ENCODE measurements at places on chromosomes 4 and X.
A peak's percentile ranks its signal among the peaks of the same experiment; 100 is the strongest.

- no peak for DNase-seq
Measured at GRCh38 chr4:105921301-105921700, 26.0 kb downstream of the NPNT start.

DNA sequence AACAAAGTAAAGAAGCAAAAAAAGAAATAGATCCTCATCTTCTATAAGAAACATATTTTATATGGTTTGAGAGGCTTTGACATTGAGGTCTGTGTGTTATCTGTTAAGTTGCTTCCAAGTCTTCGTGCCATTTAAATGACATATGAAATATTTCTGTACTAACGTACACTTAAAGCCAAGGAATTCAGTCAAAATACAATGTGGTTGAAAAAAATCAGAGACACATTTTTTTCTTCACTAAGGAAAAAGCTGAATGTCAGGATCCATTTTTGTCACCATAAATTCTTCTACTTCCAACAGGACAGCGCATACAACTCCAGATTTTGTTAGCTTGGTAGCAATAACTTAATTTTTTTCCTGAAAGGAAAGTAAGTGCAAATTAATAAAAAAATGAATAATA lies 168.5 kb downstream of the FAT4 start:
- no peak for DNase-seq

DNA sequence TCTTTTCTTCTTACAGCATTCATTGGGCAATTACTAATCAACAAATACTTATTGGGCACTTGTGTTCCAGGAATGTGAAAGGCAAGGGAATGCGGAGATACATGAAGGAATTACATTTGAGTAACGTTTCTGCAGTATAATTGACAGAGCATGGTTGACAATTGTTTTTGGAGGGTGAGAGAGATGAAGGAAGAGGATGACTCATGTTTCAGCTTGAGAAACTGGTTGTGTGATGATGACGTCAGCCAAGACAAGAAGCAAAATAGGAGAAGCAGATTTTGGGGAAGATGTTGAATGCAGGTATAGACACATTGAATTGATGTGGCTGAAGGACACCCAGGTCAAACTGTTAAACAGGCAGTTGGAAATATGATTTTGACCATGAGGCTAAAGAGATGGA lies 8.0 kb upstream of the CPEB2 start:
- no peak for DNase-seq

- DNase-seq, result no peak
Measured at GRCh38 chr4:114577386-114577785, 21.2 kb upstream of the UGT8 start.

GRCh38 chr4:140427106-140427918 lies at the start of gene CLGN:
Gene CLGN, minus strand, starts transcription at chr4:140427648. Its CDS starts 14,570 bp downstream, at chr4:140413078.
- no peak for DNase-seq

GRCh38 chrX:71253253-71254091 lies 468 bp downstream of the ZMYM3 start:
- no peak for DNase-seq

- DNase-seq, result no peak
Measured at GRCh38 chrX:142549923-142550322, 344.8 kb upstream of the MAGEC2 start.

GRCh38 chrX:1500701-1501624 lies 36.0 kb downstream of the P2RY8 start:
- no peak for DNase-seq

- DNase-seq, result no peak
Measured at GRCh38 chr4:129278868-129279267, 182.9 kb downstream of the C4orf33 start.

DNA sequence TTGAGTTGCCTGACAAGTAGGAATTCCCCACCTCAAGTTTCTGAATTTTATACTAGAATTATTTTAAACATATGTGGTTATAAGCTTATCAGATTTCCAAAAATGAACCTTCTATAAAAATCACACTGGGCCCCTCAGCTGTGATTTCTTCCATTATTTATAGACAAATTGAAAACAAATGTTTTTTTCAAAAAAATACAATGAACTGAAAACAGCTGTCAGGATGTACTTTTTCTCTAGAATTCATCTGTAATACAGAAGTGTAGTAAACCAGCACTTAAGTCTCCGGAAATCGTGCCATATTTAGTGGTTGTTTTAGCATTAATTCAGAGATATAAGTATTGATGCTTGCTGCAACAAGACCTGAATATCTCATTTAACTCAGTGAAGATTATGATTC lies 74.0 kb downstream of the SPRY1 start:
- DNase-seq, result no peak

GRCh38 chr4:173370130-173370476 lies 651 bp upstream of the SAP30 start:
- DNase-seq, result no peak

DNA sequence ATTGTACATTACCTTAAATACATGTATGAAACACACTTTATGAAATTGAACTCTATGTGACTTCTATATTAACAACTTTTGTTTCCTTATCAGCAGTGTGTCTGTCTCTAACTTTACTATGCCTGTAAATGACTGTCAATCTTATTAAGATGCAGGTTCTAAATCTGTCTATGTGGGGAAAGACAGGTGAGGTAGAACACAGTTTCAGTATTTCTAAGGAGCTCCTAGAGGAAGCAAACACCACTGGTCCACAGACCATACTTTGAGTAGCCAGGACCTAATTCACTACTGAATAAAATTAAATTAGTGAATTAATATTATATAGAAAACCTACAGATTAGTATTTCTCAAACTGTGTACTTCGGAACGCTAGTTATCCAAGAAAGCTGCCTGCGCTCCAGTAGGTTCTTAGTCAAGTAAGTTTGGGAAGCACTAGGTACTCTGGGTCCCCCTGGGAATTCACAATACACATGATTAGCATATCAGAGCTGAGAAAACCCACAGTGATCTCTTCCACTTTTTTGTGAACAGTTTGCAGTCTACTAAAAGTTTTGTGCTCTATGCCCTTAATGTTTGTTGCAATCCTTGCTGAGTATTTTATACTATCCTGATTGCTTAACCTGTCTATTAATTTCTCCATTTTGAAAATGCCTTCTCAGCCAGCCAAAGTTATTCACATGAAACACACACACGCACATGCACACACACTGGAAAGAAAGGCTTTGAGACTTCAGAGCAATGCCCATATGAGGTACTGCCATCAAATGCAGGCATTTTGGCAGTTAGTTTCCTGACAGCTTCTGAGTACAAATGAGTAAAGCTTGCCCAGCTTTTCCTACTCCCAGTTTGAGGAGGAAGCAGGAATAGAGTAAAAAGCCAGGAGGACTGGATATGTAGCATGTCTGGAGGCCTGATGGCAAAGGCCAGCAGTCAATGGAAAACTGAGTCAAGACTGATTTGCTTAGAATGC lies 133.6 kb upstream of the CPEB2 start:
- DNase-seq, result no peak

GRCh38 chr4:164424846-164425245 lies 329.1 kb upstream of the SMIM31 start:
- DNase-seq, result no peak

DNA sequence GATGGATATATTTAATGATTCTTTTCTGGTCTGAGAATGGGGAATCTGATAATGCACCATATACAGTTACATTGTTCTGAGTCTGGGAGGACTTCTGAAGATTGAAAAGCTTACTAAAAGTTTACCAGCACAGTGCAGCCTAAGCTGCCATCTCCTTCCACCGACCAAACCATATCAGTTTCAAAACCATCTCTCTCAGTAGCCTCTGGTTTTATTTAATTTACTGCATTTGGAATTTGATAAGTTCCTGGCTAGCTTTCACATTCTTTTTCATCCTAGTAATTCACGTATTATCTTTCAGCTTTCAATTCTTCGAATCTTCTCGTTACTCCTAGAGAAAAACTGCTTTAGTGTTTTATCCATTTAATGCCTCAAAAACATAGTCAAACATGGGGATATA lies 181.4 kb upstream of the HCCS start:
- no peak for DNase-seq

DNA sequence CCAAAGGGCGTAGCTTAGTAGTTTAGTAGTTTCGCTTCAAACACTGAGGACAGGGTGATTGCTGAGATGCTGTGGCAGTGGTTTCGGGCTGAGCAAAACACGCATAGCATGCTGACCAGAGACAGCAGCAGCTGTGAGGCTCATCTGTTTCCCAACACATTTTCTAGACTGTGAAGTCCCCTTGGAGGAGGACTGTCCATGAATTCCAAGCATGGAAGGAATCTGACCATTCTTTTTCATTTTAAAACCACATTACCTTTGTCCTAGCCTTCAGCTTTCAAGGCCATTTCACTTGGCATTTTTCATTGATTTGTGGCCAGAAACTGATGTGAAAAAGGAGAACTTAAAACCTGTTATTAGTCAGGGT lies 240.9 kb downstream of the PALLD start:
- DNase-seq, result no peak

- no peak for DNase-seq
Measured at GRCh38 chr4:7811536-7812191, 128.0 kb downstream of the AFAP1 start.

DNA sequence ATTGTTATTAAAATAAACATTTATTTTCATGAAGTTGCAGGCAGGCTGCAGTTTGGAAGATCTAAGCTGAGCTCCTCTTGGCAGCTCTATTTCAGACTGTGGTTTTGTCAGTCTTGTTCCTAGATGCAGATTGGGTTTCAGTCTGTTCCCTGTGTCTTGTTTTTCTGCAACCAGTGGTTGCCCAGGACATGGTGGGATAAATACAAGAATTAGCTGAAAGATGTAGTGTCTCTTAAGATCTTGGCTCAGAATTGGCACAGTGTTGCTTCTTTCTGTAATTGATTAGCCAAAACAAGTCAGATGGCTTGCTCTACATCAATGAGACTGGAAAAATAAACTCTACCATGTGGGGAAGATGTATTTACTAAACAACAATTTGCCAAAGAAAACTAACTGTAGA lies 283.0 kb upstream of the BOD1L1 start:
- DNase-seq, result no peak

GRCh38 chrX:110003167-110004156 lies 548 bp downstream of the TMEM164 start:
- DNase-seq, result no peak

DNA sequence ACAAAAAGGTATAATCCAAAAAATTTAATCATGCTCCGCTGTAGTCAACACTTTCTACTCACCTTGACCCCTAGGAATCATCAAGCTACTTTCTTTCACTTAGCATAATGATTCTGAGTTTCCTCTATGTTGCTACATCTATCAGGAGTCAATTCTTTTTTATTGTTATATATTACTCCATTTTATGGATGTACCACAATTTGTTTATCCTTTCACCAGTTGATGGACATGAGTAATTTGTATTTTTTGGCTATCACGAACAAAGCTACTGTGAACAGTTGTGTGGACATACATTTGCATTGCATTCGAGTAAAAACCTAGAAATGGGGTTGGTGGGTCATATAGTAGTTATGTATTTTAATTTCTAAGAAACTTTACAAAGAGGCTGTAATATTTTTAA lies 102.9 kb downstream of the PRSS12 start:
- DNase-seq, result no peak

GRCh38 chr4:6206771-6207290 lies 6.5 kb upstream of the JAKMIP1 start:
- no peak for DNase-seq

- DNase-seq, result peak; percentile 89
Measured at GRCh38 chr4:174198828-174199227, 84.6 kb downstream of the FBXO8 start.

- no peak for DNase-seq
Measured at GRCh38 chrX:1394731-1395501, 3.0 kb upstream of the SLC25A6 start.
